ENCODE measurements at places on chromosomes 16 and 17. TPM values are rescaled to one million over a fixed set of nuclear protein-coding genes. Genes with fewer than 3 reads are reported as not detected.

- no peak for DNase-seq
Observed at GRCh38 chr16:56742030-56742984, 12.4 kb downstream of the NUP93 start.

DNA sequence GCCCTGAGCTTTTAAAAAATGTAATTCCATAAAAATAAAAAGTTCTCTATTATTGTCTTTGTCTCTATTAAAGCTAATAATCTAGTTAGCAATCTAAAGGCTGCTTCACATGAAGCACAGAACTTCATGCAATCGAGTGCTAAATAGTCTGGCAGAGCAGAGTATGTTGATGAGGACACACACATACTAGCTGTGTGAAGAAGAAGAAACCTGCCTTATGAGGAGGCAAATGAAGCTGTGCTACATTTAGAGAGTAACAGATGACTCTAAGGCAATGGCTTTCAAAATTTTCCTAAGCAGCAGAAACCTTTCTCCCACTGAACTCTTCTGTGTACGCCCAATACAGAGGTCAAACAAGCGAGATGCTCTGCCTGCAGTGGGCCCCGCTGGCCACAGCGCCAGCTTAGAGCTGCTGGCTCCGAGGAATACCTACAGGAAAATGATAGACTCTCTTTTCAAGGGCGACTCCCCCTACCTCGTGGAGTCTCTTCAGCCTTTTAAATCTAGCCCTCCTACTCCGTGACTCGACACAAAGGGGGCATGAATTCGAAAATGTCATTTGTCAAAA, 39.2 kb downstream of the GNA13 start:
- no peak for DNase-seq

DNA sequence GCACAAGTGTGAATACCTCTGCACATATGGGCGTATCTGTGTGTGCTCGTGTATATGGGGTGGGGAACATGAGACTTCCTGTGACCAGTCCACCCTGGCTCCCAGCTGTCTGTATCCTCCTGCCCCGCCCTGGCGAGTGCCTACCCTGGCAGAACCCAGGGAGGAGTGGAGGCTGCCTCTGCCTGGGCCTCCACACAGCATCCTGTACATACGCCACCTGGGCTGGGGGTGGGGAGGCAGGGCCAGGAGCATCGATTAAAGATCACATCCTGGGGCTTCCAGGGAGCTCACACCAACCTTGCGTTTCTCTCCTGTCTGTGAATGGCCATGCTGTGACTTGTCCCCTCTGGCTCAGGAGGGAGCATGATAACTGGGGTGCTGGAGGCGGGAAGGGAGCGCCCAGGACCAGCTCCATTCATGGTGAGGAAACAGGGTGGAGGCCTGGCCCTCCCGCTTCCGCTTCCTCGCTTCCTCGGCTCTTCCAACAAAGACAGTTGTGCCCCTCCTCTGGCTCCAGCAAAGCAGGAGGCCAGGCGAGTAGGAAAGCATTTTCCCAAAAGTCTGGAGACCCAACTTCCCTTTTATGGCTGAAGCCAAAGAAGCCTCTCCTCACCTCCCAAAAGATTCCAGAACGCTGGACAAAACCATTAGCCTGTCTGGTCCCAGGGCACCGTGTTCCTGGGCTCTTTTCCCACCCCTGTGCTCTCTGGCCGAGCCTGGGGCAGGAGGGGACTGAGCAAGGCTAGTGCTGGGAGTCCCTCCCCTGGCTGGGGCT, 22.9 kb downstream of the ADAM11 start:
- DNase-seq = no peak

GRCh38 chr17:21549107-21549687, 143.1 kb upstream of the KCNJ18 start:
- DNase-seq = no peak

- peak; percentile 38 for DNase-seq
Observed at GRCh38 chr16:84700446-84701300, 873 bp downstream of the USP10 start.

GRCh38 chr17:71287071-71287823, 833.6 kb upstream of the SOX9 start:
- no peak for DNase-seq

DNA sequence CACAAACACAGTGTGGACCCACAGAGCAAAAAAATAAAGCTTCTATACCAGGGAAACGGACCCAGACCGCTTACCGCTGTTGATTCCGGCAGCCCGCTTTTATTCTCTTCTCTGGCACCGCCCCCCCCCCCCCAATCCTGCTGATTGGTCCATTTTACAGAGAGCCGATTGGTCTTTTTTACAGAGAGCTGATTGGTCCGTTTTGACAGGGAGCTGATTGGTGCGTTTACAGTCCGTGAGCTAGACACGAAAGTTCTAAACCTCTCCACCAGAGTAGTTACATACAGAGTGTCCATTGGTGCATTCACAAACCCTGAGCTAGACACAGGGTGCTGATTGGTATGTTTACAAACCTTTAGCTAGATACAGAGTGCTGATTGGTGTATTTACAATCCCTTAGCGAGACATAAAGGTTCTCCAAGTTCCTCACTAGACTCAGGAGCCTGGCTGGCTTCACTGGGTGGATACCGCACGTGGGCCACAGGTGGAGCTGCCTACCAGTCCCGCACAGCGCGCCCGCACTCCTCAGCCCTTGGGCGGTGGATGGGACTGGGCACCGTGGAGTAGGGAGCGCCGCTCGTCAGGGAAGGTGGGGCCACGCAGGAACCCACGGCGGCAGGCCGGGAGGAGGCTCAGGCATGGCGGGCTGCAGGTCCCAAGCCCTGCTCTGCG, 92.4 kb downstream of the HAPSTR1 start:
- DNase-seq = no peak

DNA sequence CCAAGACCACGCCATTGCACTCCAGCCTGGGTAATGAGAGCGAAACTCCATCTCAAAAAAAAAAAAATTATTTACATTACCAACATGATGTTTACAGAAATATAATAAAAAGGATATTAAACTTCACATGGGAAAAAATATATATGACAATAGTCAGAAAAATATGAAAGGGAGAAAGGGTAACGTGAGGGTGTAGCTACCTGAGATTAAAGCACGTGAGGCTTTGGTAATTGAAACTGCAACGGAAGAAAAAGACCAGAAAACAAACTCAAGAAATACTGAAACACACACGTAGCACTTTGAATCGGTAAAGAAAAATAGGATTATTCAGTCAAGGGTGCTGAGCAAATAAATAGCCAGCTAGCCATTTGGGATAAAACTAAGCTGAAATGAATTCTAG, 53.6 kb downstream of the CYTH1 start:
- DNase-seq = no peak

DNA sequence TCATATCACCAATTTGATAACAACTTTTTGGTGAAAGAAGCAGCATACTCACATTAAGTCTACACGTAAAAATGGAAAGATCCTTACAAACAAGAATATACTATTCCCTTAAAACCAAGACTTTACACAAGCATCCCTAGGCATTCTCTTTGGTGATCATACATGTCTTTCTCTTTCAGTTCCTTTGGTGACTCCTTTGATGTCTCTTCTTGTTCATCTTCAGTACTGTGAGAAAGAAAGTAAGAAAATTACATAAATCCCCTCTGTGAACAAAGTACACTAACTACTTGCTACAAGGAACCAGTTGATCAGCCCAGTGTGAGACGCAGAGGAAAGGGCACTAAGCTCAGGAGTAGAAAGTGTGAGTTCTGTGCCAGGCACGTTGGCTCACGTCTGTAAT, 59.6 kb upstream of the MTMR4 start:
- no peak for DNase-seq

GRCh38 chr16:20866145-20866772, 33.9 kb downstream of the DCUN1D3 start:
- peak; percentile 56 for DNase-seq

- no peak for DNase-seq
Observed at GRCh38 chr17:32256701-32257019, 9.0 kb upstream of the RHBDL3 start.

Gene KCNJ2
- 0.18 TPM for total RNA-seq

DNA sequence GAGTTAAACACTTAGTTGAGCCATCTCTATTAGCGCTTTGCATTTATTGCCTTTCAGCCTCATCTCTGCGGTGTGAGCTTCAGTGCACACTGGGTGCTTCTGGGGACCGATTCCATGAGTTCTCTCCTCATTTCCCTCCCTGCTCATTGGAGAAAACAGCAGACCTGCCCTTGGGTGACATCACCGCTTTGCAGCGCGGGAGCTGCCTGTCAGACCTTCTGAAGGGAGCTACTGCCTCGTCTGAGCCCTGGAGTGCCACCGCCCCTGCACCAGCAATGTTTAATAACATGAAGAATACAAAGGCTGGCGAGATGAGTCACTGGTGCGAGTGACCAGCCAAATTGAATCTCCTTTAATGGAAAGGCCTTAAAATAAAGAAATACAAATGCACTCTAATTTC, 30.2 kb upstream of the CPPED1 start:
- no peak for DNase-seq

- no peak for DNase-seq
Observed at GRCh38 chr17:13106171-13106570, 88.3 kb upstream of the ELAC2 start.

Gene TMEM132E
- total RNA-seq = not detected

GRCh38 chr17:30343796-30344195, 9.9 kb upstream of the TMIGD1 start:
- no peak for DNase-seq

DNA sequence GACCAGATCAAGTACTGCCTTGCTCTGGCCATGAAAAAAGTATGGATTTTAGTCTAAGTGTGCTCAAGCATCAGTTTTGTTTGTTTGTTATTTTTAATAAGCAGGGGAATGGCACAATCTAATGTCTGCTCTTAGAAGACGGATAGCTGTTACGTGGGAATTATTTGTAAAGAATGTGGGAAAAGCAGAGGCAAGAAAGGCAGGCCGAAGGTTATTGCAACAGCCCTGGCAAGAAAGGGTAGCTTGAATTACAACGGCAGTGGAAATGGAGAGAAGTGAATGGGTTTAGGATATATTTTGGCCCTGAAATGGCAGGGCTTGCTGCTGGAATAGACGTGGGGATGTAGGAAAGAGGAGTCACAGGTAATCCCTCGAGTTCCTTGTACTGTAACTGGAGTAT, 987 bp upstream of the HASPIN start:
- DNase-seq = no peak

Gene ADAD2
- not detected for total RNA-seq

DNA sequence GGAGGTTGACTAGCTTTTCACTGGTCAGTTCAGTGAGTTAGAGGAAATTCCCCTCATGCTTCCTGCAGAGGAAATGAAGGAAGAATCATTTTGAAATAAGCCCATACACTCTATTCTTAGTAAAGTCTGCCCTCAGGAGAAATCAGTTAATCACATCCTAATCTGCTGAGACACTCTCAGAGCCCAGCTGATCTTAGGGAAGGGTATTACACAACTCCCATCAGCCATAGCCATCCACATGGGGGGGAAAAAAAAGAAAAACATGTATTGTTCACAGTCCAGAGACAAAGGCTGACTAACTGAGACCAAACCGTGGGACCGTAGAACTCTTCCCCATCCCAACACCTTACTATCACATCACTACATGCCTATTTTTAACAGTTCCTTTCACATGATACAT, 722.3 kb downstream of the CDH8 start:
- DNase-seq = no peak

DNA sequence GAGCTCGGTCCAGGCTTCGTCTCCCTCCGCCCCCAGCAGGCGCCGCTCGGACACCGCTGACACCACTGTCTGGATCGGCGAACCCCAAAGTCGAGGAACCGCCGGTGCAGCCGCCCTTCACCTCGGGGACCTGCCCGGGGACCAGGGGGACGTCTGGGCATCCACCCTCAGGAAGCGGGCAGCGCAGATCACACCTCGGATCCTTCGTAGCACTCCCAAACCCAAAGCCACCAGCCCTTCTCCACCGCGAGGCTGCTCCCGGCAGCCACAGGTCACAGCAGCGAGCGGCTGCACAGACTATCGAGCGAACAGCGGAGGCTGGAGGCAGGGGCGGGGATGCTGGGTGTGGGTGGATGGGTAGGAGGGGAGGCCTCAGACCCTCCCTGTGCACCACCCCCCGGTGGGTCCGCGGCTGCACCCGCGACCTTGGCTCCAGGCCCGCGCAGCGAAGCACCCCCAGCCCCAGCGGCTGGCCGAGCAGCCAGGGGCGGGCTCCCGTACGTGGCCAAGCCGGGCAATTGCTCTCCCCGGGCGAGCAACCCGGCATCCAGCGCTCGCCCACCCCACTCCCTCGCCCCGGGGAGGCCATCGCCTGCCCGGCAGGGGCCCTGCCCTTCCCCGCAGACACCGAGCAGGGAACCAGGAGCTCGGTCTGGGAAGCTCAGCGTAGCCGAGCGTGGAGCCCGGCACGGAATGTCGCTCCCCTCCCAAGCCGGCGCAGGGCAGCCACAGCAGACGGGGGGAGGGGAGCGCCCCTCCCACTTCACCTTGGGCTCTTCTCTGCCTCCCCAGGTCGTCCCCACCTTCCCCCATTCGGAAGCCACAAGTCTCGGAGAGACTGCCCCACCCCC, 1.0 kb downstream of the SDK2 start:
- DNase-seq = no peak

Gene CCDC200
- total RNA-seq = not detected

DNA sequence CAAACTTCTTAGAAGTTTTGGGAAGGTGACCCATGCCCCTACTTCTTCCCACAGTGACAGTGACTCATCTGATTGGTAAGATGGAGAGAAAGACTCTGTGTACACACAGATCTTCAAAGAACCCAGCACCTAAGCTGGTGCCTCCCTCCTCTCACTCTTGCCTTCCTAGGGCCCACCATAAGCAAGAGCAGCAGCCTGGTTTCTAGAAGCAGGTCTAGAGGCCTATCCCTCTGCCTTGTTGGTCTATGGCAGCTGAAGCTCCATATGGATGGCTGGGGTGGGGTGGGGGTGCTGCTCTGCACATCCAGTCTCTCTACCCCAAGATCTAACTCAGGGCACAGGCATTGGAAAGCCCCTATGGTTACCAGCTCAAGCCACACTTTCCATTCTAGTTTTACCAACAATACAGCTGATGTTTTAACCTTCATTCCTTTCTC, 47.5 kb downstream of the STAT3 start:
- no peak for DNase-seq

Gene IGSF6
- total RNA-seq = not detected

Gene ABCA8
- not detected for total RNA-seq

- DNase-seq = peak; percentile 49
Observed at GRCh38 chr17:34706029-34706428, 126.6 kb downstream of the TMEM132E start.

Gene NUDT16L1
- total RNA-seq = 81.9 TPM

DNA sequence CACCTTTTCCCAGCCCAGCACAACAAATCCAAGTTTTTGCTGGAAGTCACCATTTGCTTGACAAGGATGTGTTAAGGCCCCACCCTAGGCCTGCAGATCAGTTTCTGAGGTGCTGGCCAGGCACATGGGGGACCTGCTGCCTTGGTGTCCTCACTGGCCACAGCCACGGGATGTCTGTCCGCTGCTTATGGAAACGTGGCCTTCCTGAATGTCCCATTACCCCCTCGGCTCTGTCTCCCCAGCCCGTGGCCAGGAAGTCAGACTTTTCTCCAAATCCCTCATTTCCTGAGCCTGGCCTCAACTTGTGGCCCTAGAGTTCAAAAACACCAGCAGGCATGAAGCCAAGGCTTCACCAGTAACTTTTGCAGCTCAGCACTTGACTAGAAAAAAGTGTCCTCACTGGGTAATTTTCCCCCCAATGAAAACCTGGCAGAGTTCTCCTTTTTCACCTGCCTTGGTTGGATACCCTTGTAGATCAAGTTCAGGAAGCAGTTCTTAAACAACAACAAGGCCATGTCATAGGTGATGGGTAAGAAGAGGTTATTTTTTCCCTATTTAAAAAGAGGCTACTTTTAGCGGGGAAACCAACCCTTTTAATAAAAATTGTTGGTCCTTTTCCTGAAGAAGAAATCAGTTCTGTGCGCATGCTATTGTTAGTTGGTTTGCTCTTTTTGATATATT, 80.8 kb downstream of the SOCS1 start:
- no peak for DNase-seq

GRCh38 chr17:17295141-17295540, 8.0 kb upstream of the NT5M start:
- DNase-seq = no peak

Gene MSL1
- 44.1 TPM for total RNA-seq

Gene KRTAP1-1
- total RNA-seq = 0.64 TPM

All from HT-29 (cell line).